NCI-H1105 treated with DMSO at 0.1 percent for 48 hours (cell line): ENCODE measurements at places on chromosomes 3 and 15.

DNA sequence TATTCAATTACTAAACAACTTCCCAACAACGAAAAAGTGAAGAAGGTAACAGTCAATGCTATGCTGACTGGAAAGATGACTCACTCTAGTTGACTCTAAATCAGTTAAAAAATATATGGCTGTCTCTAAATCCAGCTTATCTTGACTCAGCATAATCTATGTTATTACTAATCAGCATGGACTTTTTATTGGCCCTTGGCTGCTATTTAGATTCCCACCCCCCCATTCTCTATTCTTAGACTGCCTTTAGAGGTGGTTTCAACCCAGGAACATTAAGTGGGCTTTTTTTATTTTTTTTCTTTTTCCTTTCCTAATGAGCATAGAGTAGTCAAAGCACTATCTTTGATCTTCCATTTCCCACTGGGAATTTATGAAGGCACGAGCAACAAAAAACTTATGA, 1.9 kb downstream of the PCOLCE2 start:
- no peak for DNase-seq

GRCh38 chr3:113057117-113057516, 66.3 kb downstream of the GTPBP8 start:
- DNase-seq, result no peak

GRCh38 chr3:157594413-157594812, 91.2 kb upstream of the VEPH1 start:
- no peak for DNase-seq

DNA sequence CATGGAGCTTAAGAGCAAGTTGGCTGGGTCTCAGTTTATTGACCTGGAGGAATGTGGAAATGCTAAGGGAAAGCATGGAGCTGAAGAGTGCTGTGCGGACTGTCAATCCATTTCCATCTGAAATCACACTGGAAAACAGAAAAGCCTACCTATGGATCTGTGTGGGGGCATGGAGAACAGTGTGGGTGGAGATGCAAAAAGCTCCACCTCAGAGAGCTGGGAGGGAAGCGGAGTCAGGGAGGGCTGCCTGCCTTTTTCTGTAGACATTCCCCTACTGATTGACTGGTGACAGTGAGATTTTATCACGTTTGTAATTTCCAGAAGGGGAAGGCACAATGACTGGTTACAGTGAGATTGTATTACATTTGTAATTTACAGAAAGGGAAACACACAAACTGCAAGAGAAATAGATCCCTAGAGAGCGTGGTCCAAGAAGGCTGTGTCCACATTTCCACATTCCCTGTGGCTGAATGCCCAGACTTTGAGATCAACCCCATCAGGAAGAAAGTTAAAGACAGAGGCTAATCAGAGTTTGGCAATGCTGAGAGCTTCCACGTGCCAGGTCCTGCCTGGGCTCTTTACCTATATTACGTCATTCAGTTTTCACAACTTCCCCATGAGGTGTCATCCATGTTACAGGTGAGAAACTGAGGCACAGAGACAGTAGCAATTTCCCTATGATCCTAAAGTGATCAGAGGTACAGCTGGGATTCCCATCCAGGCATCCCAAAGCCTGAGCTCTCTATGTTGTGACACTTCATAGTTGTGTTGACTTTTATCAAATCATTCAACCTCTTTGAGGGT, 67.7 kb upstream of the NSMCE3 start:
- no peak for DNase-seq
